Globus pallidus (tissue), 1 donor: ENCODE measurements at places on chromosomes 16 and 17.

DNA sequence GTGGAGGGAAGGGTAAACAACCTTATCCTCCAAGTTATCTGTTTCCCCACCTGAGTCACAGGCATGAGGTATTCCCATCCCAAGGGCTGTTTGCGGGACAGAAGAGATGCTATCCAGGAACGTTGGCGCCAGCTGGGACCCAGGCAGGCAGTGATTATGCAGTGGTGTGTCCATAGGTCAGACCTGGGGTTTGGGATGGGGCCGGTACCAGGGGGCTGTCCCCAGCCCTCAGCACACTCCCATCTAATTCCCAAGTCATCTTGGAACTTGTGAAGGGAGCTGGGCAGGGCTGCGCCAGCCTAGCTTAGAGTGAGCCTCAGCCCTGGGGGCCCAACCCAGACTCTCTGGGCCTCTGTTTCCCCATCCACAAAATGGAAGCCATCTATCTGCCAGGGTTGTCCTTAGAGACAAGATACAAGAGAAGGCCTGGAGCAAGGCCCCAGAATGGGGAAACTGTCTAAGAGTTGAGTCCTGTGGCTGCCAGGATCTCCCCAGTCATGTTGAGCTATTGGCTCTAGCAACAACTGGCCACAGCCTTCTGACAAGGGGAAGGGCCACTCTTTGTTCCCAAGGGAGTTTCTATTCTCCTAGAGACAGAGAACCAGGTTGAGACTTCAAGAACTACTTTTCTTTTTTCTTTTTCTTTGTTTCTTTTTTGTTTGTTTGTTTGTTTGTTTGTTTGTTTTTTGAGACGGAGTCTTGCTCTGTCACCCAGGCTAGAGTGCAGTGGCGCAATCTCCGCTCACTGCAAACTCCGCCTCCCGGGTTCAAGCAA lies 9.8 kb upstream of the JUP start:
- no peak for DNase-seq

DNA sequence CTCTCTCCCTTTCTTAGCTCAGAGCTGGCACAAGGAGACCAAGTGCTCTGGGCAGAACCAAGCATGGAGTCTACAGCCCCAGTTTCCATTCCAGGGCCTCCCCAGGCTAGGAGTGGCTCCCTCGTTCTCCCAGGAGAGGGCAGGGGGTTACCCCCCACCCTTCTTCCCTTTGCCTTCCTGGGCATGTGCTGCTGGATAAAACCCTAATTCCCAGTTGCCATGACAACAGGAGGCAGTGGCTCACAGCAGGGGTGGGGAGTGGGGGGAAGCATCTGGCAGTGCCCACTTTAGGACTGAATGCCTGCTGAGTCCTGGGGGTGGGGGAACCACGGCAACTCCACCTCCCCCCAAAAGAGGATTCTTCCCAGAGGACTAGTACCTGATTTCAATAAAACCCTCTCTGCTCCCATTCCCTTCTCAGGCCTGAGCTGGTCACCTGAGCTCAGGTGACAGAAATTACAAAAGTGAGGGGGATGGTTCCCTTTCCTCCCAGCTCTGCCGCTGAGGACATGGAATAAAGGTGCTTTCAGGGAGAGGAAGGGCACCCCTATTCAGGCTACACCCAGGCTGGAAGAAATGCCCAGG lies 1.8 kb downstream of the MPP2 start:
- peak; percentile 15 for DNase-seq

GRCh38 chr17:75937652-75938051 lies 3.2 kb downstream of the FBF1 start:
- DNase-seq, result no peak

DNA sequence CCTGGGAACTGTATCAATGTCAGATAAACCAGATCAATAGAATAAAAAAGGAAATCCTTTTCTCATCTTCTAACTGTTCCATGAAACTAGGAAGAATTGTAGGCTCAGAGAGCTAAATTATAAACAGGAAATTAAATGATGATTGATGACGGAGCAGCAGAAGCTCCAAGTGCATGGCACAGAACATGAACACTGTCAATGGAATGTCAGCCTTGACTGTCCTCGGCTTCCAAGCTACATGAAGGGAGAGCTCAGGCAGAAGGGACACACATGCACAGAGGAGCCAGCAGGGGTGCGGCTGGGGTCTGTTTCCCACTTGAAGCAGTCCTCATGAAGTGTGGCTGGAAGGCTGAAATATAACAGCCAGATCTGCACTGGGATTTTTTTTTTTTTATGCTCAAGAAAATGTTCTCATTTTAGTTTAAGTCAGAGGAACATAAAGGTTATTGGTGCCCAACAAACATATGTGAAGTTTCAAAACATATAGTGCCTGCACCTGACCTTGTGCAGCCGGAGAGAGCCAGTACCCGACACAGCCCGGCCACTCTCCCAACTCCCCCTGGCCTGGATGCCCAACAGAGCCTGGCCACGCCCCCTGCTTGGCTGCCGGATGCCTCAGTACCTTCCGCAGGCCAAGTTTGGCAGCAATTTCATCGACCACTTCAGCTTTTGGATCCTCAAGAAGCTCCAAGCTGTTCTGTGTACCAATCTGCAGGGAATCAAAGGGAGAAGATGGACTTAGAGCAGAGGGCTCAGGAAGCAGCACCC lies 37.0 kb downstream of the NPLOC4 start:
- DNase-seq, result no peak

DNA sequence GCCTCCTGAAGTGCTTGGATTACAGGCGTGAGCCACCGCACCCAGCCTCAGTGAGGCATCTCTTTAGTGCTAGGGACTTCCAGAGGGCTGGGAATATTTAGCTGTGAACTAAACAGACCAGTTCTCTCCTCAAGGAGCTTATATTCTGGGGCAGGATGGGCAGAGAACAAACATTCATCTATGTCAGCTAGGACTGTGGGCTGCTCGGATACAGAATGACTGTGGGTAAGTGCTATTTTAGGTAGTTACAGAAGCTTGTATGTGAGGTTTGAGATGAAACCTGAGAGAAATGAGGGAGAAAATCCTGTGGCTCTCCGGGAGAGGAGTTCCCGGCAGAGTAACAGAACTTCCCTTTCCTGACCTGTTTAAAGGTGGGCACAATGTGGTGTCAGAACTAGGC lies 6.2 kb upstream of the INPP5K start:
- DNase-seq, result no peak

DNA sequence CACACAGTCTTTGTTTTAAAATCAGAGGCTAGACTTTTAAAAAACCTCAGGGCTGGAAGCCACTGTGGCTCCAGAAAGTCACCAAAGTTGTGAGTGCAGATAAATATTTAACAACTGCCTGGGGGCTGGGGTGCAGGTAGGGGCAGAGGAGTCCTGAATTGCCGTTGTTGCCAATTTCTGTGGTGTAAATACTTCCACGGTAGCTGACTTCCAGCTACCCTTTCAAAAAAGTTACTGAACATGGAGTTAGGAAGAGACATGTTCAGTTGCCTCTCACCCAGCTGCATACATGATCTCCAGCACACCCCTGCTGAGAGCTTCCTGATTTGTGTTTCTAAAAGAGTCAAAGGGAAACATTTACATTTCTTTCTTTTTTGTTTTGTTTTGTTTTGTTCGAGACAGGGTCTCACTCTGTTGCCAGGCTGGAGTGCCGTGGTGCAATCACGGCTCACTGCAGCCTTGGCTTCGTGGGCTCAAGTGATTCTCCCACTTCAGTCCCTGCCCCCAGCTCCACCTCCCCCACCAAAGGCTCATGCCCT lies 58.7 kb downstream of the PLXDC1 start:
- DNase-seq, result no peak

DNA sequence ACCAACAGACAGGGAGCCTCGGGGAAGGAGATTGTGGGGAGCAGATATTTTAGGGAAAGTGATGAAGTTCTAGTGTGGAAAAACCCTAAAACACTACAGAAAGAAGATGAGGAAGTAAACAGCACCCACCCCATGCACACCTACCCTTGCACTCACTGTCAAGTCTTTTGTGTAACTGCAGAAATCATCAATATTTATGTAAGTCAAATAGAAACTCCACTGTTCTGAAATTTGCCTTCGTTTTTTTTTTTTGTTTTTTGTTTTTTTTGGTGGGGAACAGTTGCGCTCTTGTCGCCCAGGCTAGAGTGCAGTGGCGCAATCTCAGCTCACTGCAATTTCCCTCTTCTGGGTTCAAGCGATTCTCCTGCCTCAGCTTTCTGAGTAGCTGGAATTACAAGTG lies 273.4 kb downstream of the CPPED1 start:
- no peak for DNase-seq

- no peak for DNase-seq
These were observed 771 bp downstream of the MSRB1 start for GRCh38 chr16:1942047-1942809.

GRCh38 chr17:72119873-72120641 lies 763 bp upstream of the SOX9 start:
- DNase-seq, result no peak
